ENCODE measurements at places on chromosomes 2 and 18.

DNA sequence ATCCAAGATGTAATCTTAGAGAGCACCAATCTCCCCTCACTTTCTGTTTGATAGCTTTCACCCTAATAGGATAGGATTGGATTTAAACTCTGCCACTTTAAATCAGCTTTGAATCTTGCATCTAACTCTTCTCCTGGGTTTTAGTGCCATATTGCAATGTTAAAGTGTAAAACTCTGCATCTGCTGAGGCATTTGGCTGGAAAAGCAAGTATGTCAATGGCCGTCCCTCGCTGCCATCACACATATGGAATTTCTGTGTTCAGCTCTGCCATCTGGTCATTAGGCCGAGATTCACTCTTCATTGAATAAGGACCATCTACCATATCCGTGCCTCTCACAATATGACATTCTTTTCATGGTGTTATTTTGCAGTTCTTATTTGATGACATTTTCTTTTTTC is 728.1 kb upstream of the PIK3C3 start:
- no peak for DNase-seq

DNA sequence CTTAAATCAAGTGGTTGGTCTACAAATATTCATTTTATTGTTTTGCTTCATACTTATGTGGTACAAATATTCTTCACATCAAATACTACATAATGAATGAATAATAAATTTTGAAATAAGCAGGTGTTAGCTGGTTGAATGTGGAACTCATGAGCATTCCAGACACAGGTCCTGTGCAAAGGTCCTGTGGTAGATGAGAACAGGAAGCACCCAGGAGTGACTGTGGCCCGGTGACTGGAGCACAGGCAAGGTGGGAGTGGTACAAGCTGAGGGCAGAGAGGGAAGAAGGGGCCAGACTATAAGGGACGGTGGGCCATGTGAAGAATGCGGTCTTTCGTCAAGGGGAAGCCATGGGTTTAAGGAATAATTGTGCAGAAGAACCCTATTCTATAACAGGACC is 26.2 kb upstream of the LOXHD1 start:
- DNase-seq, result no peak

DNA sequence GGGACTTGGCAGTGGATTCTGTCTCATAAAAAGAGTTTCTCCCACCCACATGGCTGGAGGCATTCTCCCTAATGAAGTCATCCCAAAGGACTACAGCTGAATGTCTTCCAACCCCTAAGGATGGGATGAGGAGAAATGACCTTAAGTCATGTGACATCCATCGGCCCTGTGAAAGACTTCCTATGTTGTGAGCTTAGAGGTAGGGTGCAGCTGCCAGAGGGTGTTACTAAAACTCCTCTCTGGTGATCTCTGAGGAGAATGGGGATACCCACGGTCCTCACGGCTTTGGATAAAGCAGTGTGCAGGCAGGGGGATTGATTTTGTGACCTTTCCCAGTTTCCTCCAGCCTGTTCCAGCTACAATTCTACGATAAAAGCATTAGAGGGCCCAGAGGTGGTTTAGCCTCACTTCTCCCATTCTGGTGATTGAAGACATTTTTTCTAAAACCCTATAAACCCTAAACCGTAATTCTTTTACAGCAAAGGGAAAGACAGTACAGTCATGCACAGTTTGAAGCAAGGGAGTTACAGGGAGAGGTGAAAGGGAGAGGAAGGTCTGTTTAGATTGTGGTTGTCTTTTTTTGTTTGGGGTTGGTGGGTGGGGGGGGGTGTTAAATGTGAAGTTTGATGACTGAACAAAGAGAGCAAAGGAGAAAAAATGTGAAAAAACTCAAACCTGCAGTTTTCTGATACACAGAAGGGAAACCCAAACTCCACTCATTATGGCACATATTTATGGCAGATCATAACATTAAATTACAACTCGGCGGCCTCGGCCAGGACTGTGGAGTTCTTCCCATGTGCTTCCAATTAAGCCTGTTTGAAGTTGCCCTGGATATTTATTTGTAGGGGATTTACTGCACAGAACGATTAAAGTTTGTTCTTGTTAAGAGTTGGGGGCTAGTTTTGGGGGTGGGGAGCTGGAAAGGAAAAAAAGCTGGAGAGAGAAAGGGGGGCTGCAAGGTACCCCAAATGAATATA is 26.6 kb upstream of the SLC14A2 start:
- no peak for DNase-seq

DNA sequence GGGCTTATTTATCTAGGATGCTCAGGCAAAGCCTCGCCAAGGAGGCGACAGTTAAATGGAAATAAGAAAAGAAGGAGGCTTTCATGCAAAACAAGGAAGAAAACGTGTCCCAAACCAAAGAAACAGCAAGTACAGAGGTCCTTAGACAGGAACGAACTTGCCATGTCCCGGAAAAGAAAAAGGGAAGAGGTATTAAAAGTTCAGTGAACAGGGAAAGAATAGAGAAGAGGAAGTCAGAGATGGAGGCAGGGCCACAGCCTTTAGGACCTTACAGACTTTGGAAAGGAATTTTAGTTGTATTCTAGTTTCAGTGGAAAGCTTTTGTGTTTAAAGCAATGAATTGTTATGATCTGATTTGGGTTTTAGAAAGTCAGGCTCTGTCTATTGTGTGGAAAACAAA is 22.1 kb downstream of the IKZF2 start:
- no peak for DNase-seq

DNA sequence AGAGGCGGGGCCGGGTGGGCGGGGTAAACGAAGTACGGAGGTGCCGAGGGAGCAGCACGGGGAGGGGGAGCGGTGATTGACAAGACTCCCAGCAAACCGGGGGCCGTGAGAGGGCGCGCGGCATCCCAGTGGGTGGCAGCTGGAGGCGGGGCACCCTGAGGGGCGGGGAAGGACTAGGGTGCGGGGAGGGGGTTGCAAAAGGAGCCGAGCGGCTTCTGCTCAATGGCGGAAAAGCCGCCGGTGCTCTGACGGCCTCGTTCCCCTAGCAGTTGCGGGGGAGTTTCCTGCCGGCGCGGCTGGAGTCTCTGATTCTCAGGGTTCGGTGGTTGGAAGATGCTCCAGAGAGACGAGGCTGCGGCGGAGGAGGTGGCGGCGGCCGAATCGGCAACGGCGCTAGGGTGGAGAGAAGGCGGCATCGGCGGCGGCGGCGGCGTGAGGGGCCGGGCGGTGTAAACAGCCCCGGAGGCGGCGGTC is at the start of gene PPM1B:
Gene PPM1B (plus strand): TSS at position 195 of the 474 bp plus-strand sequence. CDS start 32,325 bp downstream, outside the sequence.
- peak; percentile 100 for DNase-seq

GRCh38 chr2:176768185-176768584 is 444.4 kb upstream of the HNRNPA3 start:
- no peak for DNase-seq

GRCh38 chr2:118971245-118972122 is 29.5 kb downstream of the MARCO start:
- DNase-seq, result no peak

GRCh38 chr2:236236559-236237452 is 27.4 kb downstream of the ASB18 start:
- DNase-seq, result no peak

- DNase-seq, result no peak
Measured at GRCh38 chr2:41621095-41621494, 426.7 kb upstream of the PKDCC start.

DNA sequence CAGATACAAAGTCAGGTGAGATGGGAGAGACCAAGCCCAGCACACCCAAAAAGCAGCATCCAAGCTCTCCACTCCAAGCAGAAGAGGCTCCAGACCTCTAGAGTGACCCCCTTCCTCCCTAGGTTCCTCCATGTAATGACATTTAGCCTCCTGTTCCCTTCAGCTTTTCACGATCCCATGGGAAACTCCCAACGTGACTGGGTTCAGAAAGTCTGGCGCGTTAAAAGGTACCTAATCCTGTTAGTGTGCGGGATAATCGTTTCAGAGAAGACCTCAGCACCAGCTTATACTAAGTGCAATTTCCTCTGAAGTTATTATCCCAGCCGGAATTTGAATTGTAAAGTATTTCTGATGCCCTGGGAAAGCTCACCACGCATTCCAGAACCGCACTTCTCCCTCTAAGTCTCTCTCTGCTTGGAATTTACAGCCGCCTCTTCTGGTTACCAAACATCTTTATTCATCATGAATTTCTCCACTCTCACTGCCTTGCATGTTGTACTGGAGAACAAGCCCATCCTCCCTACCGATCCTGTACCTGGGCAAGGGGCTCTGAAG is 46.9 kb downstream of the CCBE1 start:
- no peak for DNase-seq

DNA sequence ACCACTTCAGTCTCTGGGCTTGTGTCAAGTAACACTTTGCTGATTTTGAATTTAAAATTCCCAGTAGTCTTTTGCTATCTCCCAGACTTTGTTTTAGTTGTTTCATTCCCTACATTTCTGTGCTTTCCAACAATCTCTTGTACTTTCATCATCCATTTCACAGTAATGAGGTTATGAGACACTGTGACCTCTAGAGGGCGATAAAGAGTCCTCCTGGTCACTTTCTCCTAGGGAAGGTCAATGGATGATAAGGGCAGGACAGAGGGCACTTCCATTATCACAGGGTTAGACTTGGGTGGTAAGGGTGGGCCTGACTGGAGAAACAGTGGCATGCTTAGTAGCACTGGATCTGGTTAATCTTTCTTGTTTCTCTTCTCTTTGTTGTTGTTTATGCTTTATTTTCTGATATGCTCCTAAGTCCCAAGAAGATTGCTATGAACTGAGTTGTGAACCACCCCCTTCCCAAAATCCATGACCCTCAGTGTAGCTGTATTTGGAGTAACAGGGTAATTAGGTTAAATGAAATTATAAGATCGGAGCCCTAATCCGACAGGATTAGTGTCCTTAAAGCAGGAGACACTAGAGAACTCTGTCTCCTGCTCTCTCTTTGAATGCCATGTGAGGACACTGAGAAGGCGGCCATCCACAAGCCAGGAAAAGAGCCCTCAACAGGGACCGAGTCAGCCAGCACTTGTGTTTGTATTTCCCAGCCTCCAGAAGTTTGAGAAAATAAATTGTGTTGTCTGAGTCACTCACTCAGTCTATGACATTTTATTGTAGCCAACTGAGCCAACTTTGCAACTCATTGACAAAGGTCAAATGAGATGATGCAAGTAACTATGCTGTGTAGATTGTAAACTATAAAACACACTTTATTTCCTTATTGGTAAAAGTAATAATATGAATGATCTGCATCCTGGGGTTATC is 779.2 kb downstream of the CNTNAP5 start:
- no peak for DNase-seq

DNA sequence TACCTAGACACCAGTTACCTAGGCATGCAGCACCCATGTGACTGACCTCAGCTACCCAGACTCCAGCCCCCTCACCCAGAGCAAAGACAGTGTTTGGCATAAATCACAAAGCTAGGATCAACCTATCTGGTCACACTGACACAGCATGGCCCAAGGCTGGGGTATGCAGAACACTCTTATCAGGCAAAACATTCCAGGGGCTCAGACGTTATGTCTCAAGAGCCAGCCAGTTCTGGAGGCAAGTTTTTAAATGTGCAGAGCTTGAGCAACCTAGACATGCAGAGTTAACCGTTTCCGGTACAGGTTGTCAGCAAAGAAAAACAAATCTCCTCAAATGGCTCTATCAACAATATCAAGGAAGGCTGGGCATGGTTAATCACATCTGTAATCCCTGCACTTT is 92.8 kb downstream of the AP1S3 start:
- no peak for DNase-seq

DNA sequence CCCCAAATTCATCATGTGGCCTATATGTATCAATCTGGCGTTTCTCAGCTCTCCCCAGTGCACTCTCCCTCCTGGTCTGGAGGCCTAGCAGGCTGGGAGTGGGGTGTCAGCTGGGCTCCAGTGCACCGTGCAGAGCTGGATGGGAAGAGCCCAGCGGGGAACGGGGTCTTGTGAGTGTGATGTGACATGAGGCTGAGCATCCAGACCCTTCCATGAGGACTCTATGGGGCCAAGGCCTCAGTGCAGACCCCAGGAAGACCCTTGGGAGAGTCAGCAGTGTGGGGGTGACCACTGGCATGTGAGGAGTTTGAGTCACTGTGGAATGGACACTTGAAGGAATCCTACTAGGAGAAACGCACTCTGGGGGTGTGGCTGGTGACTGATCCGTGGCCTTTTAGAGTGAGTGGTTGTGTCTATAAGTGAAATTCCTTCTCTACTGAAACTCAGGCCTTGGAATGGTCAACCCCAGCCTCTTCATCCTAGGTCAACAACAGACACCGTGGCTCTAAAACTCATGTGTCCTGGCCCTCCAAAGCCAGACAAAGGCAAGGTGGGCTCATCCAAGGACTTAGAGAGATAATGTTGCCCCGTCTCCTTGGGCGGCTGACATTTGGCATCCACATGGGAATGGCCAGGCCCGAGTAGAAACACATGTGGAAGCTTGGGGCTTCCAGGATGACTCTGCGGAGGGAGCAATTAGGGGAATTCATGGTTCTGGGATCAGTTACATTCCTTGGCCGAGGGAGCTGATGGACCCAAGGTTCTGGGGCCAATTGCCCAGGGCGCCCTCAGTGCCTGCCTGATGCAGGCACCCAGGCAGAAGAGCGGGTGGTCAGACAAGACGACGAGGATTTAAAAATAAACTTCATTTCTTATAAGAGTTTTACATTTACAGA is 156.0 kb upstream of the TWIST2 start:
- DNase-seq, result no peak

DNA sequence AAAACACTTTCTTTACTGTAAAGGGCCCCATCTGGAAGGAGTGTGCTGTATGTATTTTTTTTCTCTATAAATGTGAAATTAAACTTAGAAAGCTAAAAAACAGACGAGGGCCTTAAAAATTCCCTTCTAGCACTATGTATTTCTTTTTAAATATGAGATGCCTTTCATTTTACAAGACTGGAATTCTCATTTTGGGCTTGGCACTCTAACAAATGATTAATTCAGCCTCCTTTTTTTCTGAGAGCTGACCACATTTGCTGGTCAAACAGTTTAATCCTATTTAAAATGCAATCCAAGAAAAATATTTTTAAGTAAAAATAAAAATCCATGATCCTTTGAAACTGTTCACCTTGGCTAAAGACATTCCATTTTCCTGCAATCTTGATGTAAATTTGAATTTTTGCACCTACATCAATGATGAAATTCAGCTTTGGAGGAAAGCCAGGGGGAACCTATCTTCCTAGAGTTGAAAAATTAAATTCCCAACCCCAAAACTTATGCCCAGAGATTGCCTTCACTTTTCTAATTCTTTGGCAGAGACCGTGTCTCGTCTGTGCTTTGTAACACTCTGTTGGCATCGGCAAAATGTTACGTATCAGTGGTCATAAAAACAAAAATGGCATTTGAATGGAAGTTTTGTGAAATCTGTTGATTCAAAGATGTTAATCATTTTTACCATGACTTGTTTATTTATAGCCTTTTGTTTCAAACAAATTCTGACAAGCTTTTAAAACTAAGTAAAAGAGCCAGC is 284.5 kb downstream of the ZNF521 start:
- DNase-seq, result no peak

GRCh38 chr2:119691651-119692245 is 12.7 kb downstream of the TMEM177 start:
- DNase-seq, result no peak

GRCh38 chr2:28219138-28219537 is 173.5 kb upstream of the FOSL2 start:
- DNase-seq, result no peak

Data from T-helper 22 cell (primary cell).